HT-29 (cell line): ENCODE measurements at places on chromosomes 4 and X.

DNA sequence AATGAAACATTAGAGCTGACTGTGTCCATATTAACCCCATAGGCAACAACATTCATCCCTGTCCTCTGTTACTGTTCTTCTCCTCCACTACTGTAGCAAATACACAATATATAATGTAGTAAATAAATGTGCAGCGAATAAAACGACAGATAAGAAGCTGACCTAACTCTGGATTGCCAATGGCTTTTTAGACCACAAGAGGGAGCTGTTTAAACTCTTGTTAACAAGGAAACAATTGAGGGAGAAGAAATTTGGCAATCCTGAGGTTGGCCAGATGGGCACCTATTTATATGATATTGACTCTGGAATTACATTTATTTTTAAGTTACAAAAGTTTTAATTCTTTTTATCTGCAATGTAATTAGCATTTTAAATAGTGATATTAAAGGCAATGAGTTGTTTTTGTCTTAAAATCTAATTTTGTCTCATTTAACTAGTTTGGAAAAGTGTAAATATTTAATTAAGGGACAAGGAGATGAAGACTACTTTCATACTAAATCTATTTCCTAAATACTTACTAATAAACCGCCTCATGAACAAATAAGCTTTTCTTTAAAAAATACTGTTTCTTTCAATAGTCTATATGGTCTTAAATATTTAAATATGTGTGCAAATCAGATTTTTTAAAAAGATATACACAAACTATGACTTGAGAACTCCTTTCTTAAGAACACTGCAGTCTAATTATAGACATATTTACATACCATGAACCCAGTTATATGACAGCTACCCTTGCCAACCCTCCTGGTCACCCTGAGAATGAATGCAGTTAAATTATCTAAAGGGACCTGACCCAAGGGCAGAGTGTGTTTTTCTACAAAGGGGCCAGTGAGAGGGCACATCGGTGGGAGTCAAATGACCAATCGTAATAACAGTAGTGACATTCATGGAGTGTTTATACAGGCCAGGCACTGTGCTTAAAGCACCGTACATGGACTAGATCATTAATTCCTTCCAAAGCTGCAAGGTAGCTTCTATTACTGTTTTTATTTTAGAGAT lies 52.9 kb upstream of the HPF1 start:
- DNase-seq = peak; percentile 78

DNA sequence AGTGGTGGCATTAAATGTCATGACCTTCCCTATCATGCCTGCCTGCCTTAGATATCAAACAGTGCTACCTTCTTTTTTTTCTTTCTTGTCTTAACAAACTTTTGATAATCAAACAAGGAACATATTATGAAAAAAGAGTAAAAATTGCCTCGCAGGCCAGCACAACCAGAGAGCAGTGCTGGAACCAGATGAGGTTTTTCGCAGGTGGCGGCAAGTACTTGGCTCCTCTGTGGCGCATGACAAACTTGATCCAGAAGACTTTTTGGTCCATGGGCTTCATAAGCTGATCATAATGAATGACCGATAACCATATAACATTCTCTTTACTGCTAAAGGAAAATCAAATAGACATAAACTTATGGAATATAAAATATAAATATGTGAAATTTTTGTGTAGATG lies 61.8 kb downstream of the UGT2B10 start:
- DNase-seq = no peak

DNA sequence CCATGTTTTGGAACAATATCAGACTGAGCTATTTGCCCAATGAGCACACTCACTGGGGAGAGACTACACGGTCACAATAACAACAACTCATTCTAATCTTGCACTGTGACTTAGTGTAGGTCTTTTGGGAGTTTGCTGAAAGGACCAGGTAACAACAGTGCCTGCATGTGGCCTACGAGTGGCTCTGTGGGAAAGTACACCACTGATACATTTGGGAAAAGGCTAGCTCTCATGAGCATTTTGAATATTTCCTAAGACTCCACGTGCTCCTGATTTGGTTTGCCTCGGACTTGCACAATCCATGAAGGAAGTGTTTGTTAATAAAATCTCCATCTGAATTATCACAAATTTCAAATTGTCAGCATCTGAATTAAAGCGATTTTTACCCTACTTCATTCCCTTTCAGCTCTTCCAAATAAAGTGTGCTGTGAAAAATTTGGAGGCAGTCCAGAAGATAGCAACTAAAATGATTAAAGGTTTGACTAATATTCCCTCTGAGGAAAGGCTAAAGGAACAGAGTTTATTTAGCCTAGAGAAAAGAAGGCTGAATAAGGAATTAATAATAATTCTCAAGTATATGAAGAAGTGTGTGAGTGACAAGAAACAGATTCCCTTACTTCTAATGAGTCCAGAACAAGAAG lies 406.4 kb downstream of the PPARGC1A start:
- DNase-seq = no peak

GRCh38 chrX:136752346-136752745 lies 28.4 kb downstream of the ARHGEF6 start:
- no peak for DNase-seq

GRCh38 chr4:185932491-185932890 lies 120.5 kb upstream of the SORBS2 start:
- DNase-seq = no peak

DNA sequence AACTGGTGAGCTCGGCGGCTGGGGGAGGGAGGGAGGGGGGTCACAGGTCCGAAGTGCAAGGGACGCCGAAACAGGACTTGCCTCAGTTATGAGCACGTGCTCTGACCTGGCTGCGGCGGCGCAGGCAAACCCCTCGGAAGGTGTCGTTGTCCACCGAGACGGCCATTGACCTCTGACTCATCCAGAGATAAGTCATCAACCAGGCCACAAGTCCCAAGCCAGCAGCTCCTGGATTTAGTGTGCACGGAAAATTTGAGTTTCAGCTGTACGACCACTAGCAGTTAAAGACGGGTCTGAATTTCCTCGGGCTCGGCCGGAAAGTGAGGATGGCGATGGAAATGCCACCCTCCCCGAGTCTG lies 674 bp downstream of the SH3D19 start:
- peak; percentile 77 for DNase-seq
